ENCODE measurements at places on chromosomes 7 and 10.

DNA sequence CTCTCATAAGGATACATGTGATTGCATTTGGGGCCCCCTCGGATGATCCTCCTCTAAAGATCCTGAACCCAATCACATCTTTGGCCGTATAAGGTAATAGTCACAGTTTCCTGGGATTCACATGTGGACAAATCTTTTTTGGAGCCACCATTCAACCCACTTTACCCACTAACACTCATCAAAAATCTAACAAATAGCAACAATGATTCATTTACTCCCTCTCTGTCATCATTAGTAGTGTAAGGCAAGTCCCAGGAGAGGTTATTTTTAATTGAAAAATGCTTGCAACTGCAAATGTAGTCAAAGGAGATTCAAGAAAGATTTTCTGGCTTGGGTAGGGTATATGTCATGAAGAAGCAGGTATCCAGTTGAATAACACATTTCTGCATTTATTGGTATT is 9.9 kb upstream of the SMKR1 start:
- DNase-seq: no peak

DNA sequence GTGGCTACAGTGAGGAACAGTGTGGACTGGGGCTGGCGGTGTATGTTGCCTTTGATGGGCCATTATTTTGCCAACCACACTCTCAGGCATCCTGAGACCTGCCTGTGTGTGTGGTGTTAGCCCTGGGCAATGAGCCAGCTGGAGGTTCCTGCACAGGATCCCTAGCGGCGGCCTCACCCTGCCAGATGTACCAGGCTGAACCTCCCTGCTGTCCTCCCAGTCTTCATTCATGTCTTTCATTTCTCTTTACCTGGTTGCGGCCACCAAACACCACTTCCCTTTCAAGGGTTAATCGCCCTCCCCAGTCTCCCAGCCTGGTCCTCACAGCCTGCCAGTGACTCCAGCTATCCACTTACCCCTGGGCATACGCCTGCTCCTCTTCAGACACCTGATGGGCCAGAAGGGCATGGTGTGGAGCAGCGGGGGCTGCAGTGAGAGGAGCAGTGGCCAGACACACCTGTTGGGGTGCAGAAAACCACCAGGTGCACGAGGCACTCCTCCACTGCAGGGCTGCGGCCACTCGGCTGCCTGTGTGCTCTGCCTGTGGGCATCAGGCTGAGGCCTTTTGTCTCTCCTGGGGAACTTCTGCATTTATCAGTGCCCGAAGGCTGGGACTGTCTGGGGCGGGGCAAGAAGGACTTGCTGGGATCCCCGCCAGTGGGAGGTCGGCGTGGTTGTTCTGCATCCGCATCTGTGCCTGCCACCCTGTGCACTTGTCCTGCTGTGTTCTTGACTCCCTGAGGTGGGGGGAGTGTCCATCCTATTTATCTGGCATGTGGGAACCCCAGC is 111.6 kb downstream of the ARHGAP22 start:
- no peak for DNase-seq

DNA sequence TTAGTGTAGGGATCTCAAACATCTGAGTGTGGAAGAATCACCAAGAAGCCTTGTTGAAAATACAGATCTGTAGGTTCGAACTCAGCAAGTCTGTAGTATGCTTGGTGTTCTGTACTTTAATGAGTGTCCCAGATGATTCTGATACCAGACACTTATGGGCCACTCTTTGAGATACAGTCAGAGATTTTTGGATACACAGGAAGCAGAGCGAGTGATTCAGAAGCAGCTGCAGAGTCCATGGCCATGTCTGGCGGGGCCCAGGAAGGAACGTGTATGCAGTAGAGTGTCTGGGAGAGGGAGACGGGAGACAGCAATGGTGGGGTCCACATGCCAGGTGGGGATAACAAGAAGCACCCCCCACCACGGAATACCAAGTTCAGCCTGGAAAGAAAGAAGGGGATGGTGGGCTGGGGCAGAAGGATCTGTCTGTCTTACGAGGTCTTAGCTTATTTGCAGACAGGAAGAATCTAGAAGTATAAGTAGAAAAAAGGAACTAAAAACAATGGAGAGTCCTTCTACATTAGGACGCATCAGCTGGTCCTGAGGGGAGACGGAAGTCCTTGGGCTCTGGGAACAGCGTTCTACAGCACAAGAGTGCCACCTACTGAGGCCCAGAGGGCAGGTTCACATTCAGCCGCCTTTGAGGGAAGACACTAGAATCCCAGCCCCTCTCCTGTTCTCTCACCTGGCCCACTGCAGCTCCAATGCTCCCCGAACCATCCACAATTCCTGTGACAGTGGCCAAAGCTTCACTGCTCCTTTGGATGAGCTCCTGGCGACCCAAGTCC is 55.4 kb downstream of the SLC37A3 start:
- DNase-seq: no peak

DNA sequence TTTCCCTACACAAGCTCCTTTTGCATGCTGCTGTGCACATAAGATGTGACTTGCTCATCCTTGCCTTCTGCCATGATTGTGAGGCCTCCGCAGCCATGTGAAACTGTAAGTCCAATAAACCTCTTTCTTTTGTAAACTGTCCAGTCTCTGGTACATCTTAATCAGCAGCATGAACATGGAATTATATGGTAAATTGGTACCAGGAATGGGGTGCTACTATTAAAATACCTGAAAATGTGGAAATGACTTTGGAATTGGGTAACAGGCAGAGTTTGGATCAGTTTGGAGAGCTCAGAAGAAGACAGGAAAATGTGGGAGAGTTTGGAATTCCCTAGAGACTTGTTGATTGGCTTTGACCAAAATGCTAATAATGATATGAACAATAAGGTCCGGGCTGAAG is 181.8 kb downstream of the GPR158 start:
- DNase-seq: no peak

DNA sequence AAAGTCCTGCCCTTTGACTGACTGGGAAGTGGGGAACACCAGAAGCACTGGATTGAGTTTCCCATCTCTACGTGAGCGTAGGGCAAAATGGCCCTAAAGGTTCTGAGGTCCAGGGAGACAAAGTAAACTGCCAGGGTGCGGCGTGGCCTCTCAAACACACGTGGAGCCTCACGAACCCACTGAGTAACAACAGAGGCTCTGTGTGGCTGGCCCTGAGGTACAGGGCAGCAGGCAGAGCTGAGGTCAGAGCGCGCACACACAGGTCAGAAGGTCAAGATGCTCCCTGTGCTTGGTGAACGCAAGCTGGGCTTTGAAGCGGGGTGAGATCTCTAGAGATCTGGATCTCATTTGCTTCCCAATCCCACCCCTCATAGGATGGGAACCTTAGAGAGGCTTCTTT is 99.0 kb upstream of the ZMIZ1 start:
- DNase-seq: no peak

DNA sequence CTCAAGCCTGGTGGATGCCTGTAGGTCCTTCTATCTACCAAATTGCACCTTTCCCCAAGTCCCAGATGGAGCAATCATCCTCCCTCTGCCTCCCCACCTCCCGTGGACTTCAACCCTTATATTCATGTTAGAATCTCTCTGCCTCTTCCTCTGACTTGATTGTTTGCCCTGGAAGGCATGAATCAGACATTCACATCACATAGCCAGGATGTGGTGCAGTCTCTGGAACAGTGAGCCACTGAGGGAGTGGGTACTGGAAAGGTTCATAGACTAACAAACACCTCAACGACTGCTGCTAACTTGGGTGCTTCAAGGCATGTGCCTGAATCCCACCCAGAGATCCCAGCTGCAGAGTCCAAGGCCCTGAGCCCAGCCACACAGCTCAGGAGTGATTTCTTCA is 494.0 kb downstream of the TNS3 start:
- no peak for DNase-seq

- DNase-seq: no peak
Measured at GRCh38 chr7:98802088-98802780, 67.6 kb downstream of the TMEM130 start.

GRCh38 chr7:51067757-51068156 is 248.9 kb downstream of the COBL start:
- peak; percentile 63 for DNase-seq

DNA sequence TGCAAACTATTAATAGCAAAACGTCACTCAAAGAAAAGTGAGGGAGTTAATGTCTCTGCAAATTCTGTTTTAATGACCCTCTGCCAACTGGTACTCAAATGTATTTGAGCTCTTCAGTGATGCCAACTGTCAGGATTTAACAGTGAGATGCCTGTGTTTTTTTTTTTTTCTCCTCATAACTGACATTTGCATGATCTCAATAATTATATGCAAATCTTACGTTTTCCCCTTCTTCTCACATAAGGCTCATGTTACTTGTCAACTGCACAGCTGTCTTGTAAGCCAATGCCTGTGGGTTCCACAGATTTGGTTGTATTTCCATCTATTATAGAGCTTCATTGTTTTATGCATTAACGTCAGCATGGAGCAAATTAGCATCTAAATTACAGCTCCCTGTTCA is 38.2 kb downstream of the PPP1R3A start:
- DNase-seq: no peak

DNA sequence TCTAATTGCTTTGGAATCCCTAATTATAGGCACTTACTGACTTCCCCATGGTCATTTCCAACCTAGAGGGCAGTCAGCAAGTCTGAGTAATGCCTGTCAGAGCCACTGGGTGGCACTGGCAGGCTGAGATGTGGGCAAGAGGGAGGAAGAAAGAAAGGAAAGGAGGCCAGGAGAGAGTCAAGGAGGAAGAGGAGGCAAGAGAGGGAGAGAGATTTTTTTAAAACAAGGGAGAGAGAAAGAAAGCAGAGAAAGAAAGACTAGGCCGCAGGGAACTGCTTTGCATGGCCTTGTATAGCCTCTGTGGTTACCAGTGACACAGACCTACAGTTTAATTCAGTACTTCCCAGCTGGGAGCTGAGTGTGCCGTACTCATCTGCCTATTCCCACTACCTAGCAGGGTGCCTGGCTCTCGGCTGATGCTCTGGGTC is 210.4 kb upstream of the ADO start:
- peak; percentile 64 for DNase-seq

Data from activated naive CD4-positive, alpha-beta T cell treated with anti-CD3 and anti-CD28 coated beads, Interleukin-2, amount 10 ng/mL, durations not matched to agents 7 days and 5 days (primary cell).